ENCODE measurements at places on chromosomes 7 and 10.
A peak's percentile ranks its signal among the peaks of the same experiment; 100 is the strongest.

- no peak for DNase-seq
Measured at GRCh38 chr10:30556189-30556588, 73.4 kb downstream of the LYZL2 start.

DNA sequence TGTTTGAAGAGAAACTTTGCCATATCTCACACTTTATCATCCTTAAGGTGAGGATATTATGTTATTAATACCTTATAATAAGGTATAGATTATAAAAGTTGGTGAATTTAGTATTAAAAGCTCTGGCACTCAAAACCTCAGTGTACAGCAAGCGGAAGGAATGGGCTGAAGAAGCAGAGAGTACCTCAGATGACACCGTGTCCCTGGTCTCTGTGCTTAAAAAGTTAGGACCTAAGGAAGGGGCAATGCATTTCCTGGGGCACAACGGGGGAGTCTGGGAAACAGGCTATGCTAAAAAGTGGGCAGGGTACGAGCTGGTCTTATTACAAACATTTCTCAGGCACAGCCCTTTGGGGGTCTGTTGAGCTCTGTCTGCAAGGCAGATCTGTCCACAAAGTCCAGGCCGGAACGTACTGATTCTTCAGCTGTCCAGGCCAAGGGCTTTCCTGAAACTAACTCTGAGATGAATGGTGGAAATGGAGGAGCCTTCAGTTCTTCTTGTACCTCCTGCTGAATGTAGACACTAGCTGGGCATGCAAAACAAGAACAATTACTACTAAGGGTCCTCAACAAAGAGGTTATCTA, 202.7 kb downstream of the POM121L12 start:
- DNase-seq: no peak

GRCh38 chr10:86556933-86557649, 35.5 kb upstream of the WAPL start:
- peak; percentile 61 for DNase-seq

- DNase-seq: no peak
Measured at GRCh38 chr10:101238732-101239105, 9.5 kb upstream of the LBX1 start.

DNA sequence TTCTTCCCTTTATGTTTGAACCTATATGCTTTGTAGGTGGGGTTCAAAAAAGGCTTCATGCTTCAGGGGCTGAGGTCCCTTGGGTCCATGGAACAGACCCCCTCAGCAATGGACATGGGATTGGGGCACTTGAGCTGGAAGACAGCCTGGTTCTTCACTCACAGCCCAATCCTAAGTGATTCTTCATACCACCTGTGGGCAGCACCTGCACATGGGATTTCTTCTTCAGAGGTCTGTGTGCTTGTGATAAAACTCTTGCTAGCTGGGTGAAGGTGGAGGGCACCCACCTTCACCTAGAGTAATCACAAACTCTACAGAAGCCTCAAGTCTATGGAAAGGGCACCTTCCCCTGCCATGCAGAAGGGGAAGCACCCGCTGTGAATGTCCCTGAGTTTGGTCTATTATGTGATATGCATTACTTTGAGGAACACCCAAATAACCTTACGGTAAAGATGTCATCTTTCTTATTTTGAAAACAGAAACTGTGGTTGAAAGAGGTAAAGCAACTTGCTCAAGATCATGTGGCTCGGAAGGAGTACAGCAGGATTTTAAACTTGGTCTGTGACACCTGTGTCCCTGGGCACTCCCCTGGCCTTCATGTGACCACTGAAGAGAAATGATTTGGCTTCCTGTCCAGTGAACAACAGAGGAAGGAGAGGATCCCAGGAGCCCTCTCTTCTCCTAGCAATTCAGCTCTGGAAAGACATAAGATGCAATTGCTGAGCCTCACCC, 469.5 kb upstream of the ZMIZ1 start:
- no peak for DNase-seq

DNA sequence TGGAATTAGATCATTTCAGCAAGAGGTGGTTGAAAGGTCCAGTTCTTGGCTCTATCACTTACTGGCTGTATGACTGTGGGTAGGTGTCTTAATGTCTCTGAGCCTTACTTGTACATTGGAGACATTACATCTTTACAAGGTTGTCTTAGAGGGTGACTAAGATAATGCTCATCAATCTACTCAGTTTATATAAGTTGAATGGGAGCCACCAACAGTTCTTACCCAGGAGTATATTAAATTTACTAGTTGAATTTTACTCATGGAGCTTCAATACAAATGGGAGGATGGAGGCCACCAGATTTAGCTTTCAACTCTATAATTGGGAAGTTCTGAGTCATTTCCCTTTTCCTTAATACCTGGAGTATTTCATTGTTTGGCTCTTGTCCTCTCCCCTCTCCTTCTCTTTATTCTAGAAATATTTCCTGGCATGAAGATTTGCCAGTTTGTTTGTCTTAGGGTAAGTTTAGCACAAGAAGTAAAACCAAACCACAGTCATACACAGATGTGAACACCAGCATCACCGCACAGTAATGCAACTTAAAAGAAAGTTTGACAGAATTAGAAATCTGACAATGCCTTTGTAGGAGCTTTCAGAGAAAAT, 222.8 kb downstream of the LRMDA start:
- no peak for DNase-seq

DNA sequence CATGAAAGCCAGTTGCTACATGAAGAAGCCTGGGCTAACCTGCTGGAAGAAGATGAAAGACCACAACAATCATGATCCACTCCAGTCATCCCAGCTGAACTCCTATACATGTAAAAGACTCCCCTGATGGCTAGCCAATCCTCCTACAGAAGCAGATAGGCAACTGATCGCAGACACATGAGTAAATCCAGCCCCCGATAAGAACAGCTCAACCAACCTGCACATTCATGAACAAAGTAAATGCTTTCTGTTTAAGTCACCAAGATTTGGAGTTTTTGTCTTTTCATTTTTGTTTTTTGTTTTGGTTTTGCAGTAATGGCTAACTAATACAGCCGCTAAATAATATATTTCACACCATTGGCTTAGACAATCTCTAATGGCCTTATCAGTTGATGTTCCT, 53.7 kb downstream of the PRLHR start:
- no peak for DNase-seq

DNA sequence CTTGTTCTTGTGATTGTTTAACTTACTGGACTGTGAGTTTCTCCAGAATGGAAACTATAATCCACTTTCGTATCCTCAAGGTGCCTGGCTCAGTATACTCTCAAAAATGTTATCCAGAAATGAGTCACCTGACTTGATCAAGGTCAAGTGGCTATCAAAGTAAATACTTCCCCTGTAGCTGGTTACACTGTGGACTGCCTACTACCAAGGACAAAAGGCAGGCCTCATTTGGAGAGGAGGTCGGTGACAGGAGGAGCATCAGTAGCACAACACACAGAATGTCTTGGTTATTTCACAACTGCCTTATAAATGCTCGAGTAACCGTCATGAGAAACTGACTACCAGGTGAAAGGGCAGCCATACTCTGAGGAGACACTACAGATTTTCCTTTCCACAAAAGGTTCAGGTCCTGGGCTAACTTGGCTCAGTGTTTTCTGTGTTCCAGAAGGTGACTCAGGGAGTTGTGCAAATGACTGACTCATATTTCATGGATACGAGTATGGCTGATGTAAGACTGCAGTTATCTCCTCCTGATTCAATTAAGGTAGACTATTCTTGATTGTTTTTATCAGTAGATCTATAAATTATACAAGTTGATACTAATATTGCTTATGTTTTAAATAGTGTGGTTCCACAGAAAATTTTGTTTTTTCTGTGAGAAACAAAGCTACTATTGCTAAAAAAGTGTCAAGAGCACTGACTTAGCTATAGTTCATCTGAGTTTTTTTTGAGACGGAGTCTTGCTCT, 4.2 kb upstream of the CCNY start:
- DNase-seq: no peak

DNA sequence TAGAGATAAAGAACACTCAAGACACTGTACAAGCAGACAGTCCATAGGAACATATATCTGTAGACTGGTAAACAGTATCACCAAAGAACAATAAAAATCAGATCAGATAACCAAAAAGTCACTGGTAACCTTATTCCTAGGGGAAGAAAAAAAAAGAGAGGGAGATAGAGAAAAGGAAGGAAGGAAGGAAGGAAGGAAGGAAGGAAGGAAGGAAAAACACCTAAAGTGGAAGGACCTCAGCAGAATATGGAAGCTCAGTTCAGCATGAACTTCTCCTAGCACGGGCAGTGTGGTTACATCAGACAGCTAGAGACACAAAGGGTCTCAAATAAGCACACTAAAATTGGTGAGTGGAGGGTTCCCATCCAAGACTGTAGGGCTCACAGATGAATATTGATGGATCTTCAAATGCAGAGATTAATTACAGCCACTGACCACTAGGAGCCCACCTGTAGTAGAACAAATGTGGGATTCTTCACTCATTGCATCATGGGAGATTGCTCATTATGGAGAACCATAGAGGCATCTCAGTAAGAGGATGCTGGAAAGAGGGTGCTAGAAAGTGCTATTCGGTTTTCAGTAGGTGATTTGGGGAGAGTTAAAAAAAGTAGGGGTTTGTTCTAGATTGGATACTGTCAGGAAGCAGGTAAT, 293.4 kb upstream of the C7orf33 start:
- no peak for DNase-seq

- DNase-seq: no peak
Measured at GRCh38 chr10:29022513-29022912, 266.4 kb upstream of the LYZL1 start.

- DNase-seq: no peak
Measured at GRCh38 chr10:71981015-71981875, 17.1 kb downstream of the CHST3 start.

DNA sequence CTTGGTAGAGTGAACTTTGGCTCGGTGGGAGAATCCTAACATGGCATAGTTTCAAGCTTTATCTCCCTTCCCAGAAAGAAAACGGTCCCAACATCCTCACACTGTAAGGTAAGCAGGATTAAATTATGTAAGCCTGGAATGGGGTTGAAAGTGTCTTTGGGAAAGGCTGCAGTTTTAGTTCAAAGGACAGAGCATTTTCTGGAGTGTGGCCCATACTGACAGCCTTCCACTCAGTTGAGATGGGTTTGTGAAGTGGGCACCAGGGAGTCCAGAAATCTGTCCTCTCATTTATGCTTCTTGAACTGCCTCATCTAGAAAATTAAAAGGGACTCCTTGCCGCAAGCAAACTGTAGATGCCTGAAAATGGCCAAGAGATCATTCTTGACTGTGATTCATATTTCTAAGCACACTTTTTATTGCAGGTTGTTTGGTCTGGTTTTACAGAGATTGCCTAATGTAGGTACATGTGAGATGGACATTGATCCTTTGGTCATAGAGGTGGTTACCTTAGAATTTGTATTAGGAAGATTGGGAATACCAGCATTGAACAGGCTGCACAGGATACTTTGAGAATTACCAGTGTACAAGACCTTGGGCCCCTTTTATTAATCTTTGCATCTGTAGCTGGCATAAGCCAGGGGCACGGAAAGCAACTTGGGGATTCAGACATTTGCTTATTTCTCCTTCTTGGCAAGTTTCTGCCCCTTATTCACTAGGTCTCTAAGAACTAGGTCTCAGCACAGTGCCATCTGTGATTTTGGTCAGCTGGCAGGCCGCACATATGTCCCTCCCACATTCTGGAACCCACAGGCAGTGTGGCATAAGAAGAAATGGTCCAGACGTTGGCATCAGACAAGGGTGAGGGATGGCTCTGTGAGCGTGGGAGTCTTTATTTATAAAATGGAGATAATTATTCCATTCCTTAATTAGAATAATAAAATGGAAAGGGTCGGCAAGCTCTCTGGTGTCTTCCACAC, 125.9 kb downstream of the GLCCI1 start:
- DNase-seq: no peak

GRCh38 chr7:108328174-108328651, 128.0 kb downstream of the NRCAM start:
- DNase-seq: no peak

GRCh38 chr10:128462844-128463243, 336.6 kb upstream of the MKI67 start:
- no peak for DNase-seq

- no peak for DNase-seq
Measured at GRCh38 chr7:106152313-106152665, 40.2 kb upstream of the SYPL1 start.

DNA sequence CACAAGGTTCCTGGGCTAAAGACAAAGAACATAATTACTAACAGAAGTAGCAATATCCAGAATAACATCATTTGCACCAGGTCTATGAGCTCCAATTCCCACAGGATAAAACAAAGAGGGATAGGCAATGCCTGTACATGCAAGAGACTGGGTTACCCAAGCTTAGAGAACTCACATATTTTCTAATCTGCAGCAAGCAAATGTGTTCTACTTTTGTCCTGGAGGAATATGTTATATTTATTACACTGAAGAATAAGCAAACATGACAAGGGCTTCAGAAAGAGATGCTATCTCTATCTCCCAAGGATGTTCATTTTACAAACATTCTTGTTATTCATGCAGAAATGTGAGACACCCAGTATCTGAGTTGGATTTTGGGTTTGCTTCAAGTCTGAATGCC, 118.6 kb downstream of the MDFIC start:
- no peak for DNase-seq

GRCh38 chr10:23439452-23439960, 631 bp downstream of the OTUD1 start:
- no peak for DNase-seq

DNA sequence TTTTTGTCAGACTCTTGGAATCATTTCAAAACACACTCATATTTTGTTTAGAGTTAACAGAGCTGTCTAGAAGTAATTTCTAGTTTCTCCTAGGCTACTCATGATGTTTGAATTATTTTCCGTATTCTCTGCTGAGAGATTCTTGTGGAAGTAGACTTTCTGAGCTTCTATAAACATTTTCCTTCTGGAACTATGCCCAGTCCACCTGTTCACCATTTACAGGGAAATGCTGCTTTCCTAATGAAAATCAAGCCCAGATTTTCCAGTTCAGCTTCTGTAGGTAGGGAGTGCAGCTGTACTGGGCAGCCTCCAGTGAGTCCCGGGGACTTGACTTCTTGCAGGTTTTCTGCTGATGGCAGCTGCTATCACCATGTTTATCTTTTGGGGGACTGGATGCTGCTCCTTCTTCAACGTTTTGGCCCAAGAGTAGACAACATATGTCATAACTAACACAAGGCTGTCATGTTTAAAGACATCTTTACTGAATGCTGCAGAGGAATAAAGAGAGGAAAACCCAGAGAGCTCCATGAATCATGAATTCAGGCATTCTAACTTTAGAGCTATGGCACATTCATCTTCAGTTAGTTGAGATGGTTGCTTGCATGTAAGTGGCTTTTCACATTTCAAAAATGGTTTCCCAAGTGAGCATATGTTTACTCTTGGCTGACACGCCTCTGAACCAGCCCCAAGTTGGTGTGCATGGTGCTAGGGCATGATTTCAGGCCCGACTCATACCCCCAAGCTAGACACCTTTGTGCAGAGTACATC, 85.6 kb downstream of the SDK1 start:
- DNase-seq: no peak

- no peak for DNase-seq
Measured at GRCh38 chr10:73433538-73433867, at the start of gene MSS51. Gene MSS51, minus strand, starts transcription at chr10:73433561. Its CDS starts 5,277 bp downstream, at chr10:73428284.

DNA sequence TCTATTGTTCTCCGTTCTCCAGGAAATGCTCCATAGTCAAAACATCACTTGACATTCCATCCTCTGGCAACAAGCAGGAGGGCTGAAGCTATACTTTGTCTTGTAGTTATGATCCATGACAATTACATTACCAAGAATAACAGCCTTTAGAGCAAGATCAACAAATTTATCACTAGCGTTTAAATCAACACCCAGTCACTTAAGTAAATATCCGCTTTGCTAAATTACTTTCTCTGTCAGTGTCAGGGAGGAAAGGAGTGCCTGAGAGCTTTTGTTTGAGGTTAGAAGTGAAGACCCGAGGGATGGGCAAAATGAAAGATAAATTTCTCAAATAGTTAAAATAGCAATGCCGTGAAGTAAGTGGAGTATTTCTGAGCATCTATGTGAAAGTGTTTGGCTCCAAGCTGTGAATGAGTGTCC, 236.1 kb upstream of the BMPER start:
- peak; percentile 68 for DNase-seq
